Right kidney (tissue), 9 donors: ENCODE measurements at places on chromosomes 3 and 15.

- DNase-seq: no peak
Measured at GRCh38 chr15:66720206-66721010, 18.4 kb downstream of the SMAD6 start.

- no peak for DNase-seq
Measured at GRCh38 chr3:36013425-36013824, 366.9 kb upstream of the STAC start.

DNA sequence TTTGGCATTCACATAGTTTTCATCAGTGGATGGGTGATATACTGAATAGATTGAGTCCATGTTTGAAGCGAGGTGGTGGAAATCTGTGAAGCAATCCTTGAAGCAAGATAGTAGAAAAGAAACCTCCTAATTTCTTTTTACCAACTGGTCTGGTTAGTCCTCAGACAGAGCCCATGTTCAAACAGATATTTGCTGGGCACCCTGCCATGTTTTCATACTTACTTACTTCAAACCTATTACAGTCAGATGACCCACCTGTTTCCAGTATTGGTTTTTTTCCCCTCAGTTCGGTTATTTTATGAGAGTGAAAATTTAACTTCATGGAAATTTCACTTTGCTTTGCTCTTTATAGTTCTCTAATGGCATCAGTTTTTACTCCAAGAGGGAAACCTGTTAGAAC is 23.7 kb downstream of the EXOSC7 start:
- DNase-seq: no peak

GRCh38 chr3:108227131-108227530 is 4.9 kb upstream of the IFT57 start:
- DNase-seq: no peak

GRCh38 chr15:75350601-75351361 is 3.9 kb downstream of the NEIL1 start:
- DNase-seq: no peak

- no peak for DNase-seq
Measured at GRCh38 chr3:7144697-7145308, 283.9 kb downstream of the GRM7 start.

- DNase-seq: no peak
Measured at GRCh38 chr3:38493031-38493430, 3.1 kb upstream of the EXOG start.

- no peak for DNase-seq
Measured at GRCh38 chr15:70907784-70908471, 15.3 kb downstream of the LRRC49 start.

DNA sequence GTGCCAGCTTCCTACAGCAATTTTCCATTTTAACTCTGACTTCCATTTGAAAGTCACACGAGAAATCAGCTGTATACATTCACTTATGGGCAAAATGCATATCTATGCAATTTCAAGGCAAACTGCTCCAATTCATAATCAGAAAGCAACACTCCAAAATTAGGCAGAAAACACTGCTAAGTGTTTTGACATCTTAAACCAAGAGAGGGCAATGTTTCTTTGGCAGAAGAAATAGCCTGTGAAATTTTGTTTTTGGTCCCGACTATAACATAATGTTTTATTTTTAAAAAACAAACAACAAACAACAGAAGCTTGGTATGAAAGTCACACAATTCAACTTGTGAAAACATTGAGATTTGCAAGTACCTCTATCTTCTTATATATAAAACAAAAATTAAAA is 42.6 kb downstream of the GOLIM4 start:
- no peak for DNase-seq

DNA sequence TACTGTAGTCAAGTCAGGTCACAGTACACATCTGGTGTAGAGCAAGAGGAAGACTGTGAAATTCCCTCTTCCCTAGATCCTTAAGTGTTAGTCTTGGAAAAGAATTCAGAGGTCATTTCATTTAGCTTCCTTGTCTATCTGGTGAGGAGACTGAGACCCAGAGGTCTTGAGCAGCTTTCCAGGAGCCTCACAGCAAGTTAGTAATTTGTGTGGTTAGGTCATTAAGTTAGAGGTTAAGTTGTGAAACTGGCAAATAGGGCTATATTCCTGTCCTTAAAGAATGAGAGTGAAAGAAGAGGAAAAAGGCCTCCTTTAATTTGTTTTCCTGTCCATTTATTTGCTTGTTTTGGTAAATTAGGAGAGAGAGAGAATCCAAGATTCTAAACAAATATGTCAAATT is 9.0 kb downstream of the PODXL2 start:
- no peak for DNase-seq

GRCh38 chr15:48625126-48625525 is 20.4 kb downstream of the FBN1 start:
- DNase-seq: no peak

GRCh38 chr15:45112591-45113379 is 1.2 kb downstream of the DUOX2 start:
- DNase-seq: no peak

GRCh38 chr15:61195116-61196002 is 33.7 kb downstream of the RORA start:
- DNase-seq: no peak

DNA sequence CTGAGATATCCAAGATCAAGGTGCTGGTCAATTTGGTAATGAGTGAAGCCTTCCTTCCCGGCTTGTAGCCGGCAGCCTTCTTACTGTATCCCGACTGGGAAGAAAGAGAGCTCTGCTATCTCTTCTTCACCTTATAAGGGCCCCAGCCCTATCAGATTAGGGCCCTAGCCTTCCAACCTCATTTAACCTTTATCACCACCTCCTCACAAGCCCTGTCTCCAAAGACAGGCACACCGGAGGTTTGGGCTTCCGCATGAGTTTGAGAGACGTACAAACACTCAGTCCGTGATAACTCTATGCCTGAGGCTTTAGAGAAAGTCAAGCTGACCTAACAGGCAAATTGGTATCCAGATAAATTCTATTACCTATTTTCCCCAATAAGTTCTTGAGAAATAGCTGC is 243.9 kb downstream of the OPA1 start:
- no peak for DNase-seq

DNA sequence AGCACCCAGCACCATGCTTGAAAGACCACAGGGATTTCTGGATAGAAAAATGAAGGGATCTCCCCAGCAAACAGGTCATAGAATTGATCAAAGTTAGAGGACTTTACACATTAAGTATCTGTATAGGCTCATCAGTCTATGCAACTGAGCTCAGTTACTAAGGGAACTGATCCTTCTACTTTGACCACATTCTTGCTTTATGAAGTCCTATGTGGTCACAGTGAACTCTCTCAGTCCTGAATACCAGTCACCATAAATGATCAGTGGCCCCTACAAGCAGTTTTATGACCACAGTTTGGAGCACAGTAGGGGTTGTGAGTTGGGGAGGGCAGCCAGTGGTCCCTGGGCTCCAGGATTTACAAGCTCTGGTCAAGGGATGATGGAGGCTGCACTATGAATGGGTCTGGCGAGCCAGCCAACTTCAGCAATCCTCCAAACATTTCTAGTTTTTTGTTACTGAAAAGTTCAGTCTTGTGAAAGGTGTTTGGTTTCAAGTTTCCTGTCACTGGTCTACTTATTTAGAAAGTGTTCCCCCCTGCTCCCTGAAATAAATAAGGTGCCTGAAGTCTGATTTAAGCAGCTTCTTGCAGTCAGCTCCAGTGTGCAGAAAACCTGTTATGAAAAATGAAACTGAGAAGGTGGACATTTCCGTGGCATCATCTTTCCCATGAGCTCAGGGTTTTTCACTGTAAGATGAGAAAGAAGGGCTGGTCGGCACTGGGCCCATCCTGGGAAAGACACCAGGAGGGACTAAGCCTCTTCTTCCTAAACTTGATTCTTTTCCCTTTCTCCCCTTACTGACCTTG is 75.5 kb downstream of the DAPK2 start:
- peak; percentile 35 for DNase-seq

- DNase-seq: no peak
Measured at GRCh38 chr15:40958146-40958545, 4.9 kb downstream of the CHAC1 start.

- no peak for DNase-seq
Measured at GRCh38 chr3:71366988-71367604, 216.4 kb downstream of the FOXP1 start.

DNA sequence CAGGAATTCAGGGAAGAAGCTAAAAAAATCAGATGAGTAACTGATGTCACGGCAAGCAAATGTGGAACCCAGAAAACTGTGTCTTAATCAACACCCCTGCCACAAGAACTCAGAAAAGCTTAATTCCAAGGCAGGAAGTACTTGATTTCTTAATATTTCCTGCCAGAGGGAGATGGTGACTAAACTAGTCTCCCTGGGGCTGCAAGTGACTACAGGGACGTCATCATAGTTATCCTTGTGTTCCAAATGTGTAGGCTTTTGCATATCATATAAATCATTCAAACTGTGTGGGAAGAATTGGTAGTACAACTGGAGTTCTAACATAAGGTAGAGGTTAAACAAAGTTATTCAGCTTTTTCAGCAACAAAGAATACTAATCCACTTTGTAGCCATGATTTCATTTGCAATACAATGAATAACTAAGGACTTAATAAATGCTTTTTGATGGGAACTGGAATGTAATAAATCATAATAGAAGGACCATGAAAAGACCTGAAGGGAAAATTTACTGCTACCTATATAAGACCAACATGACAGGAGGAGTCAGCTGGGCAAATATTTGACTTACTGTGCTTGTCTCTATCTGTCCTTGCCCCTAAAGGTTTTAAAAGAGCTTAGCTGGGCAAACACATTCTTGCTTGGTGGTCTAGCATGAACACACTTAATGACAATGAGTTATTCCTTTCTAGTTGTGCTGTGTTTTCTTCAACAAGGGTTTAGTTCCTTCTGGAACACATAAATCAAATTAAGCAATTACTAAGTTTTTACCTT is 76.0 kb upstream of the NECTIN3 start:
- no peak for DNase-seq

DNA sequence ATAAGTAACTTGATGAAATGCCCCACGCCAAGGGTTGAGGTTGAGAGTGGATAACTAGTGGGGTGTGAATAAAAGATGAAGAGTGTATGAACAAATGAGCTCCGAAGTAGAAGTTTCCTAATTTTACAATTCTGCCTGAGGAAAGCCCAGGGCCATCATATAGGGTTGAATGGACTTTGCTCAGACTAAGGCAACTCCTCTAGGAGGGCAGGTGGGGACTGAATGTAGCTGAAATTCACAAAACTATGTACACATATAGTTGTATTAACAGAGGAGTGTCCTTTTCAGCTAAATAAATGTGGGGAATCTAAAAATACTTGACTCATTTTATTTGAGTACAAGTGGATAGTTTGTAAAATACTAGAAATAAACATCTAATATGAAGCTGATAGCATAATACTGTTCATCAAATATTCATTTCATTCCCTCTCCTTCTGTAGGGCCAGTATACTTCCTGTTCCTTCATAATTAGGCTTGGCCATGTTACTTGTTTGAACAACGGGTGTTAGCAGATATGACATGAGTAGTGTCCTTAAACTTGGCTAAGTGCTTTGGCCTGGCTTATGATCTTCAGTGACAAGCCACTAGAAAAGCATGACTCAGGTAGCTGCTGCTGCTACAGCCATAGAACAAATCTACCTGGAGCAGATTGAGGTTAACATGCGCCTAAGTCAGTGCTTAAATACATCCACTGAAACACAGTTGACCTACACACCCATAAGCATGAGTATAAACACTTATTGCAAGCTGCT is 26.5 kb downstream of the PLSCR1 start:
- DNase-seq: no peak

GRCh38 chr3:142445816-142446254 is 2.0 kb downstream of the XRN1 start:
- DNase-seq: no peak

DNA sequence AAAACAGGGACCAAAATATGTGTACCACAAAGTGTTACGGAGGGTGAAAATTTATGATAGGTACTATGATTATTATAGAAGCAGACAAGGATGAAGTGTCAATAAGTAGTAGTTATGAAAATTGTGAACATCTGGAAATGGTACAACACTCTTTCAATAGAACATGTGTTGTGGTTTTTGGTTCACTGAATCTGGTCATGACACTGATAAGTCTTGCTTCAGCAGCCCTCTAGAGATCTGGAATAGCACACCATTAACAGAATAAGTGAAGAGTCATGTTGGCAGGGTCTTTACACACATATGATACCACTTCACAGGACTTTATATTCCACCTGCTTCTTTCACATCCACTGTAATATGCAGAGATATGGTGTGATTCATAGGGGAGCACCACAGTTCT is 985.2 kb upstream of the SEMA6D start:
- no peak for DNase-seq

- no peak for DNase-seq
Measured at GRCh38 chr3:17234382-17234781, 349.6 kb downstream of the PLCL2 start.

- no peak for DNase-seq
Measured at GRCh38 chr15:58495891-58496408, 64.2 kb downstream of the LIPC start.

- DNase-seq: no peak
Measured at GRCh38 chr3:61356685-61357084, 105.4 kb upstream of the FHIT start.
